ENCODE measurements at places on chromosomes 11 and 22.
A peak's percentile ranks its signal among the peaks of the same experiment; 100 is the strongest.

DNA sequence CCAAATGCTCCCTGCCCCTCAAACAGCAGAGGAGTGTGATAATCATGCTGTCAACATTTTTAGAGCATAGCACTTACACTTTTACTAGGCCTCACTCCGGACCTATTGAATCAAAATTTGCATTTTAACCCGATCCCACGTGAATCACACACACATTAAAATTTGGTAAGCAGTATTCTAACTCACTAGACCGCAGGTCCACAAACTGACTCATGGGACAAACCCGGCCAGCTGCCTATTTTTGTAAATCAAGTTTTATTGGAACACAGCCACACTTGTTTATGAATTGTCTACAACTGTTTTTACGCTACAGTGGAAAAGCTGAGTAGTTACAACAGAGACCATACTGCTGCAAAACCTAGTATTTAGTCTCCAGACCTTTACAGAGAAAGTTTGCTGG lies 43.3 kb downstream of the SNX19 start:
- DNase-seq = no peak

DNA sequence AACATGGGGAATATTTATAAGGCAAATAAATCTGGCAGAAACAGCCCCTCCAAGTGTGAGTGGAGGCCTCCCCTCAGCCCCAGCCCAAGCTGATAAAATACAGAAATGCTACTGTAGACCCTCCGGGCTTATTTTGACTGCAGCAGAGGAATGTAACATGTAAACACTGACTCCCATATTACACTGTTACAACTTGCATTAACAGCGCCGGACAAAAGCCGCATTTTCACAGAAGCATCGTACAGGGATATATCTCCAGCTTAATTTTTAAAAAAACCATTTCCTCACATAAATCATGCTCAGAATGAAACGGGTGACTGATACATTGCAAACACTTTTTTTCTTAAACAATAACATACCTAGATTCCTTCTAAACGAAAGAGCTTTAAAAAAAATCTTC lies 36.6 kb upstream of the COMT start:
- peak; percentile 1 for DNase-seq

- DNase-seq = no peak
Measured at GRCh38 chr11:125079878-125080530, 16.9 kb downstream of the SLC37A2 start.

GRCh38 chr11:19713196-19714021 lies 772 bp downstream of the NAV2 start:
- no peak for DNase-seq
